ENCODE measurements at places on chromosomes 1 and 21.
A peak's percentile ranks its signal among the peaks of the same experiment; 100 is the strongest.

GRCh38 chr1:36139521-36139920, 9.8 kb downstream of the TRAPPC3 start:
- no peak for DNase-seq

DNA sequence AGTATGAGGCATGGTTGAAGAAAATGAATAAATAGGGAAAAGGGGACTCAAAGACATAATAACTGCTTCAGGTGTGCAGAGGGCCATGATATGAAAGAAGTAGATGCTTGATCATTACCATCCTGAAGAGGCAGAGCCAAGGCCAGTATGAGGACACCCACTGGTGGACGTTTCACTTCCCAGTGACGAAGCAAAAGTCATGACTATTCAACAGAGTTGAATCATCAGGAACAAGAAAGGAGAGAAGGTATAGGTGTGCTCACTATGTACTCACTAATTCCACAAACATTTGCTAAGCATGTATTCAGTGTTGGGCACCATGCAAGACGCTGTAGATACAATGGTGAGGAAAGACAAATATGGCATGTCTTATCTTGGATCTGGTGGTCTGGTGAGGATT, 319.2 kb upstream of the RUNX1 start:
- no peak for DNase-seq

GRCh38 chr1:236140705-236141446, 1.5 kb upstream of the GPR137B start:
- DNase-seq = no peak

- DNase-seq = no peak
These were observed 124.2 kb downstream of the GALNT2 start for GRCh38 chr1:230191079-230191804.

GRCh38 chr21:35328856-35329455, 279.9 kb upstream of the RUNX1 start:
- no peak for DNase-seq

DNA sequence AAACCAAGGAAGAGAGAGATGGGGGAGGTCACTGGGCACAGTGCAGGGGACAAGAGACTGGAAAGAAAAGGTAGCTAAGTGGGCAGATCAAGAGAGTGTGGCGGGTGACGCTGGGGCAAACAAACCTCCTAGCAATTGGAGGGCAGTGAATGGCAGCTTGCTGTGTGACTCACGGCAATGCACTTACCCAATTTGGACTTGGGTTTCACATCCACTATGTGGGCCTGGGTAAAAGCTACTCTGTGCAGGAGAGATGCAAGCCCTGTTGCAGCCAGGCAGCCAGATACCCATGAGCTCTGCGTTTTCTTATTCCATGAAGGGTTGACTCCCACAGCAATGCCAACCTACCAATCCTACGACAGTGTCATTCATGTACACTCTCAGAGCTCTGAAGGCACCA, 9.5 kb downstream of the PLXNA2 start:
- no peak for DNase-seq

GRCh38 chr21:36861595-36862323, 104.7 kb downstream of the HLCS start:
- no peak for DNase-seq

DNA sequence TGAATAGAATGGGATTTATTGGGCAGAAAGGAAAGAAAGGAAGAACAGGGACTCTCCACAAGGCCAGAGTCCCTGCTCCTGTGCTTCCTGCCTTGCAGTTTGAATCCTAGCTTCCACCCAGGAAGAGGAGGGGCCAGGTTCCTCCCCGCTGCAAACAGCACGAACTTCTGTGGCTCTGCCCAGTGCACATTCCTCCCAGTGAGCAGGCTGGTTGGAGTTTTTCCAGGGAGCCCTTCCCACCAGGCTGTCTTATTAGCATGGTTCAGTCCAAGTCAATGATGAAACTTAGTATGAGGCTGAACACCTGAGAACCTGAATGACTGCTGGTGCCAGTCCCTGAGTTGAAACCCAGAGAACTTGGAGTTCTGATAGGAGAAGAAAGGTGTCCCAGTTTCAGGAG, 247.2 kb downstream of the DUSP10 start:
- no peak for DNase-seq

- DNase-seq = no peak
These were observed 16.3 kb downstream of the NTPCR start for GRCh38 chr1:232966663-232967062.

DNA sequence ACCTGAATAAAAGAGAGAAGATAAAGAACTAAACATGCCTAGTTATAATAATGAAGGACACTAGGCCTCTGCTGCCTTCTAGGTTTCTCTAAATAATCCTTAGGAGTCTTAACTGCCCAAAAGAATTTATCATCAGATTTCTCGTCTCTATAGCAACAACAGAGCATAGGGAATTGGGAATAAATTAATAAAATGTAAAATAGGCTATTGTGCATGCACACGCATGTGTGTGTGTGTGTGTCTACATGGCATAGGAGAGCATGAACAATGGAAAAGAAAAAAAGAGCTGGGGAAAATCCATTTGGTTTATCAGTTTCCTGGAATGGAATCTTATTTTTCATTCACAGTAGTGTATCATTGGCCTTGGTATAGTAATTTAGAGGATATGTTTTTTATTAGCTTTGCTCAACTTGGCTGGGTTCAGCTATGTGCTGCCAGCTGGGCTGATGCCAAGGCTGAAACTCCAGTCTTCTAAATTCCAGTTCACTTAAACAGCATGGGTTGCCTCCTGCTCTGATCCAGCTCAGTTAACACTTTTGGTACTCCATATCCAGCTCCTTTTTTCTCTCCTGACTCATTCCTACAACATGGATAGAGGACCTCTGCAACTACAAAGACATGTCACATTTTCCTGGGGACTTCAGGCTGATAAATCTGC, 80.6 kb upstream of the SLFNL1 start:
- DNase-seq = no peak

DNA sequence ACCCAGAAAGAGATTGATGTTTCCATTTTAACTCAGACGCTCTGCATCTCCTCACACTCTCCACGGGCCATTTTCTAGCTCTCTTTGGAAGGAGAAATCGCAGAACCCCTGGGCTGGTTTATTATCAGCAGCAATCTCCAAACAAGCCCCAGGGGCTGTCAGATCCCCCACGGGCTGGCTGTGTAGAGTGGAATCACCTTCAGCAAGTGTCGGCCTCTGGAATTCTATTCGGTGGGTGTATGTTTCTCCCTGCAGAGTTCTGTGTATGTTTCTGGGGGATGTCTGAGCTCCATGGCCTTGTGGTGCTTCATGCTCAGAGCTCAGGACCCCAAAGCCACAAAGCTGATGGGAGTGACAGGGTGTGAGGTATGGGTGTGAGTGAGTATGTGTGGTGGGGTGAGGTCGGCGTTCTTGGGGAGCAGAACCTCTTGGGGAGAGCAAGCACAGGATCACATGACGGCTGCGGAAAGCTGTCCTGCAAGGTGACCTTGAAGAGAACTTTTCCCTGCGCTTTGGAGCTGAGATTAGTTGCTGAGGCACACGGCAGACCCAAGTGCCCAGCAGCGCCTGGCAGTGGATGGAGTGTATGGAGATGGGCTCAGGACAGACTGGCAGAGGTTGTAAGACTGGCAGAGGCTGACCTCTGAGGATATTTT, 489 bp downstream of the ACOT11 start:
- DNase-seq = no peak

GRCh38 chr1:58735586-58735985, 35.7 kb upstream of the MYSM1 start:
- no peak for DNase-seq

DNA sequence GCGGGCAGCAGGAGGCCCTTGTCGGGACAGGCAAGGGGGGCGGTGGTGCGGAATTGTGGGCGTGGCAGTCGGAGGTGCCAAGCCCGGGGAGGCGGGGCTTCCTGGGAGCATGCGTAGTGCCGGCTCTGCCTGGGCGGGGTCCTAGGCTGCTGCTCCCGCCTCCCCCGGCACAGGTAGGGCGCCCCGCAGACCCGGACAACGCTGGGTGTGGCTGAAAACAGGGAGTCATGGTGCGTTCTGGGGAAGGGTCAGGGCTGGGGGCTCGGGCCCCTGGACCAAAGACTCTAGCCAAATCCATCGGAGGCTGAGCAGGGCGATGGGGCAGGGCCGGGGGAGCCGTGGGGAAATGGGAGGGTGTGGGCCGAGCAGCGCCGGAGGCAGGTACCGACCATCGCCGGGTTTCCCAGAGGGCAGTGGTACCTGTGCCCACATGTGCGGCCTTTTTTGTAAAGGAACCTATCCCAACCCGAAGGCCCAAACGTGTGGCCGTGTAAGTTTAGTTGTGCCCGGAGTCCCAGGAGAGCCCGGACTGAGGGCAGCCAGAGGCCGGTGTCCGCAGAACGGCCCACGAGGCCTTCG, 231.9 kb downstream of the SDCCAG8 start:
- no peak for DNase-seq

DNA sequence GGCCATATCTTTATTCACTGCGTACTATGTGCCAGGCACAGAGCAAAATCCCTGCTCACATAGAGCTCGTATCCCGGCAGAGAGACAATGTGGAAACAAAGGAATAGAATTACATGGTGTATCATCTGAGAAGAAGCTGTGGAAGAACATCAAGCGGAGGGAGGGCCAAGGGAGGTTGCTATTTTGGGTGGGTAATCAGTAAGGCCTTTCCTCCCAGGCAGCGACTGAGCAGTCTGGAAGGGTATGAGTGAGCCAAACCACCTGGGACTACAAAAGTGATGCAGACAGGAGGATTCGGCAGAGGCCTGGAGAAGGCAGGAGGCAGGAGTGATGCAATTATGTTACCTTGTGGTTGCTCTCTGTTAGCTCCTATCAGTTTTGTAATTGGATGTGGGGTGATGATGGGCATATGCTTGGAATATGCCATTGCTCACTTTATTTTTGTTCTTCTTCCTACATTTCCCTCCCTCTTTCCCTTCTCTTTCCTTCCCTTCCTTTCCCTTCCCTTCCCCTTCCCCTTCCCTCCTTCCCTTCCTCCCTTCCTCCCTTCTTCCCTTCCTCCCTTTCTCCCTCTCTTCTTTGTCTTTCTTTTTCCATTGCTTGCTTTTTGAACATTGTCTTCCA, 172.9 kb downstream of the DISC1 start:
- no peak for DNase-seq

- DNase-seq = no peak
These were observed 68.4 kb upstream of the DPYD start for GRCh38 chr1:97989094-97989680.

DNA sequence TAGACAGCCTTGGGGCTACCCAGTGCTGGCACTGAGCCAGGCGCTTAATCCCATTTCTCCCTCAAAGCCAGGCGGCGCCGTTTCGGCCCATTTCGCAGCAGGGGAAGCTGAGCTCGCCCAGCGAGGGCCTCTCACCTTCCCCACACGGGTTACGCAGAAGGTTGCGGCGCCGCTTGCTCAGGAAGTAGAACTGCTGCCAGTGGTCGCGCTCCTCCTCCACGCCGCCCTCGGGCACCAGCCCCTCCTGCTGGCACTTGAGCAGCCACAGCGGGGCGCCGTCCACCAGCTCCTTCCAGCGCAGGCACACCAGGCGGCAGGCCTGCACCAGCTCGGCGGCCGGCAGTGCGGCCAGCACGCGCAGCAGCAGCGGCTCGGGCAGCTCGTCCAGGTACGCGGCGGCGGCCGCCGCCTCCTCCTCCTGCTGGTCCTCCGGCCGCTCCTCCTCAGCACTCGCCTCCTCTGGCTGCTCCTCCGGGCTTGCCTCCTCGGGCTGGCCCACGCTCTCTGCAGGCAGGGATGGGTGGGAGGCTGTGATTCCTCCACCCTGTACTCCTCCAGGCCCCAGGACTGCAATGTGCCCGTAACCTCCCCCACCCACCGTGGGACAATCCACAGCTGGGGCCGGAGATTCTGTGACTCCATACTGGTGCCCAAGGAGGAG, 3.8 kb downstream of the FBXO2 start:
- DNase-seq = peak; percentile 16

DNA sequence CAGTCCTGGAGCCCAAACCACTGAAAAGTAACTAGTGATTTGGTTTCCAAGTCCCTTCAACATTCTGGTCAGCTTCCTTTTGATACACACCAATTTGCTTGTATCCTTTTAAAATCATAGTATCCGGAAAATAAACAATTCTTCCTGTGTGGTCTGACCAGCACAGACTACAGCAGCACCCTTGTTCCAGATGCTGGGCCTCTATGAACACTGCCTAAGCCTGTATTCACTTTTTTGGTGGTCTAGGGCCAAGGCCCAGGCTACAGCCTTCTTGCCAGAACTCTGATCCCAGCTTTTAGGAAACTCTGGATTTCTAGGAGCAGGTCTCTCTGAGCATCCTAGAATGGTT, 801 bp upstream of the DDAH1 start:
- no peak for DNase-seq

DNA sequence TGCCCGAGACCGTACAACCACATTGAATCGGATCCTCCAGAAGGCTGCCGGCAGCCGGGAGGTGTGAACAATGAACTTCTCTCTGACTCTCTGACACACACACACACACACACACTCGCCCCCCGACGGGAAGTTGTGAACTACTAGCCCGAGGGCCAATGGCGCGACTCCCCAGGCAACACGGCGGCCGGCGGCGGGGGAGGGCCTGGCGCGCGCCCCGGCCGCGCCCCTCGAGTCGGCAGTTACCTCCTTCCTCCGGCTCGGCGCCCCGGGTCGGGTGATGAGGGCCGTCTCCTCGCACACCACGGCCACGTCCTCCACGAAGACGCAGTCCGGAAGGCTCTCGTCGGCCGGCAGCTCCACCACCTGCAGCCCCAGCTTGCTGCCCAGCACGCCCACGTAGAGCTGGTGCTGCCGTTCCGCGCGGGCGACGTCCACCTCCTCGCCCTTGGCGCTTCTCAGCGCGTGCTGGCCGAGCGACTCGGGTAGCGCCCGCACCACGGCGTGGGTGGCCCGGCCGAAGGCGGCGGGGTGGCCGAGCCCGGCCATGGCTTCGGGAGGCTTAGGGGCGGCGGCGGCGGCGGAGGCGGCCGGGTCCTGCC, 361 bp downstream of the DDAH1 start:
- no peak for DNase-seq

DNA sequence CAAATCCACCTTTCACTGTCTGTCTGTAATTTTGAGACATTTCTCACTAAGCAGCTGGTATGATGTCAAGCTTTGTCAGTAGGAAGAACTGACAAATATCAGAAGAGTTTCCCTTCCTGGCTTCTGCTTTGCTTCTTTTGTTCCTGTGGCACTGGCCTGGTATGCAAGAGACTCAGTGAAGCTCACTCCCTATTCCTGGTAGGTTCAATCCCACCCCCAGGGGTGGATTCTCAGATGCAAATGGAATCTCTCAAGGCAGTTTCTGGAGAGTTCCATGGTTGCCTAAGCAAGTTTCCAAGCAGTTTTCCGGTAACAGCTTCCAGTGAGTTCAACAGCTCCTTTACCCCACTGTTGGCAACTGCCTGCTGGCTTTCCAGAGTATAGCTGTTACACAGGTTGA, 683.4 kb downstream of the PTPRC start:
- no peak for DNase-seq

GRCh38 chr1:180940445-180940844, 27.7 kb downstream of the KIAA1614 start:
- no peak for DNase-seq

GRCh38 chr1:3620708-3621107, 4.1 kb upstream of the TPRG1L start:
- DNase-seq = no peak

Measured in COLO829 (cell line).